ENCODE measurements at places on chromosomes 1 and 21. TPM values are rescaled to one million over a fixed set of nuclear protein-coding genes. Genes with fewer than 3 reads are reported as not detected.

Gene RHEX
- total RNA-seq: 10.0 TPM

Gene PDC
- not detected for total RNA-seq

Gene RHOU
- total RNA-seq: not detected

Gene CD84
- 28.8 TPM for total RNA-seq

Gene LCE2A
- not detected for total RNA-seq

Gene SPRR5
- total RNA-seq: not detected

DNA sequence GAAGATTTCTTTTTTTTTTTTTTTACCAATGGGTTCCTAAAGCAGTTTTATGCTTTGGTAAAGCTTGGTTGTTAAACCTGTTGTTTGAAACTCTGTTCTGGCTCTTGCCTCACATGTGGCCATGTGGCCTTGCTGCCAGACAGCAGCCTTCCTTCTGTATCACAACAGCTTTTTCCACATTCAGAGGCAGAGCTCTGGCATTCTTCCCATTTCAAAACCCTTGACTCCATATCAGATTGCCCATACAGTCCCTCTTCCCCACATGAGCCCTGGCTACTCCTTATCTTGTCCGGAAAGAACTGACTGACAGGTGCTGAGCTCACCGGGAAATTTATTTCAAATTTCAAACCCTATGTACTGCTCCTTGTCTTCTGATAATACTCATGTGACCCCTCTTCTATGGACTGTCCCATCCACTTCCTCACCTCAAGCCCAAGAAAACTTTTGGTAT is 38.5 kb upstream of the LAX1 start:
- DNase-seq: no peak

DNA sequence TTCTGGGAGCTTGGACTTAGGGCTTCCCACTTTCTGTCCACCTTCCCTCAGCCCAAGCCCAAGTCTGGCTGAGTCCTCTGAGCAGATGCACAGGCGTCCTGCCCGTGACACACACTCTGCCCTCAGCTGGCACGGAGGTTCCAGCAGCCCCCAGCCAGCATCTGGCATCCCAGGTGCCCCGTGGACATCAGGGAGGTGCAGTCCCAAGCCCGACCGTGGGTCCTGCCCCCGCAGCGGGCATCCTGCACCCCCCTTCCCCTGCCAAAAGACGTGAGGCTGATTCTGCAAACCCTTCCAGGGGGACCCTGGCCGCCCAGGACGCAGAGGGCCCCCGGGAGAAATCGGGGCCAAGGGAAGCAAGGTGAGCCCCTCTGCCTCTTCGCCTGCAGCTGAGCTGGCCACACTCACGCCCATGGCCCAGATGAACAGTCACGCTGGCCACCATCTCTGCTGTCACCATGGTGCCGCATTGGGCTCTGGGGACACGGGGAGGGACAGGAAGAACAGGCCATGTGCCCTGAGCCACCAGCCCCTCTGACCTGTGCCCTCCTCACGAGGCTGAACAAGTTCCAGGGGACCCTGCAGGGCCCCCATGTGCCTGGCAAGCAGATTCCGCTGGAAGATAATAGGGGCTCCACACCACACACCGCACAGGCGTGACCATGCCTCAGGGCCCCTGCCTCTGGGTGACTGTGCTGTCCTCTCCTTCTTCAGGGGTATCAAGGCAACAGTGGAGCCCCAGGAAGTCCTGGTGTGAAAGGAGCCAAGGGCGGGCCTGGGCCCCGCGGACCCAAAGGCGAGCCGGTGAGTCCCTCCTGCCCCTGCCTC is 20.6 kb downstream of the COL6A2 start:
- DNase-seq: no peak

- no peak for DNase-seq
These were observed 169.5 kb upstream of the DPYD start for GRCh38 chr1:98090351-98090750.

GRCh38 chr1:172657586-172657985 is 1.3 kb upstream of the FASLG start:
- DNase-seq: no peak

DNA sequence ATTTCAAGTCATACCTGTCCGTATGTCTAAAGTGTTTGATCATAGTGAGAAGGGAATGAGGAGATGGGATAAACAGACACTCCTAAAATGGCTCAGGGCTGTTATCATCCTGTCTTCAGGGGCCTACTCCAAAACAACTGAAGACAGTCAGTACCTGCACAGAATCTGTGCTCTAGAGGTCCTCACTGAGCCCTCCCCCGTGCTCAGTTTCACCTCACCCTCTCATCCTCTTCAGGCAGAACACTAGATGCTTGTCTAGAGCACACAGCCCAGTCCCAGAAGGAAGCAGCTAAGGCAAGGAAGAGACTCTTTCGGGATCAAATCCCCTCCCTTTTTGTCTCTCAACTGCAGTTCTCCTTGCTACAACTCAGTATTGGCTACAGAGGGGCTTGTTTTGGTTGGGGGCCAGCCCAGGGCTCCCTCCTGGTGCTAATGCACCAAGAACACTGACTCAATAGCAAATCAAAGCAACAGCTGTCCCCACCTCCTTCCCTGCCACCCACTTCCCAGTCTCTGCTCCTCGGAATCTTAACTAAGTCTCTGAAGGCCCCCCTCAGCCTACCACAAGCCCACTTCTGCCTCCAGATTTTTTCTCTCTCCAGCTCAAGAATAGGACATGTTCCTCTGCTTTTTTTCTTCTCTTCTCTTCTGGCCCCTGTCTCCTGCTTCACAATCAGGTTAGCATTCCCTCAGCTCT is 10.1 kb downstream of the CADM3 start:
- no peak for DNase-seq

DNA sequence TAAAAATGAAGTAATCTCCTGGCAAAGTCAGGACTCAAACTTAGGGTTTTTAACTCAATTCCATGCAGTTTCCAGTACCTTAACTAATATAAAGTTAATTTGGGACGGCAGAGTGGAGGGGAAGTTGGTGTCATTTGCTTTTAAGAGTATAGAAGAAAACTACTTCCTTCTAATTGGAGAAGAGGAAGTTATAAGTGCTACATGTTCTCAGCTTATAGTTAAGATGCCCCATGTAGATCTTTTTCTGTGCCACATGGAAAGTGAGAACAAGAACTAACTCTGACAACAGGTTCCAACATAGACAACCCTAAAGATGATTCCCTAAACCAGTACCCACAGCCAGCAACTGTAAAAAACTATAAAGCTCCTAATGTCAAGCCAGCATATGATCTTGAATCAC is 11.5 kb downstream of the RRAGC start:
- DNase-seq: peak; percentile 35

DNA sequence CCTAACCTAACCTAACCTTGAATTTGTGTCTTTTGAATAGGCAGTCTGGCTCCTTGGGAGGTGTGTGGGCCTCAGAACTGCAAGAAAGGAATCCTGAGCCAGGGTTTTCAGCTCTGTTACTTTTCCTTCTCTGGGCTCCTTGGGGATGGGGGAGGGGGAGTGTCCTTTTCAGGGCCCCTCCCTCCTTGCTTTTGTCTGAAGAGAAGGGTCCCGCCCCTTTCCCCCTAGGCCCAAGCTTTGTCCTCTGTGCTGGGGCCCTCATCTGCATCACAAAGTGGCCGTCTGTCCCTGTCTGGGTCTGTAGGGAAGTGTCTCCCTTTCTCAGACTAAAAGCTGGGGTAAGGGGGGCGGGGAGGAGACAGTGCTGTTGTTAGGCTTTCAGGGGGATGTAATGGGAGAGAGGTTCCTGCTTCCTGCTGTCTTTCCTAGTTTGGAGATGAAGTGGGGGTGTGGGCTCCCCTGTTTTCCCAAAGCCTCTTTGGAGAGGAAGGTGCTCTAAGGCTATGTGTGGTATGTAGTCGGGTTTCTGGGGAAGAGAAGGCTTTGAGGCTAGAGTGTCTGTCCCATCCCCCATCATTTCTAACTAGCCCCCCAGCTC is 3.1 kb downstream of the AGO1 start:
- peak; percentile 23 for DNase-seq

GRCh38 chr21:44370027-44370735 is 16.8 kb downstream of the TRPM2 start:
- DNase-seq: no peak

- DNase-seq: peak; percentile 73
These were observed 19.4 kb upstream of the KIF21B start for GRCh38 chr1:201042779-201043461.

- no peak for DNase-seq
These were observed 51.0 kb upstream of the DMRTB1 start for GRCh38 chr1:53408013-53408754.

- no peak for DNase-seq
These were observed 291.1 kb upstream of the ADGRL2 start for GRCh38 chr1:81509594-81509993.

- DNase-seq: no peak
These were observed 219.8 kb upstream of the DUSP10 start for GRCh38 chr1:221961532-221962292.

DNA sequence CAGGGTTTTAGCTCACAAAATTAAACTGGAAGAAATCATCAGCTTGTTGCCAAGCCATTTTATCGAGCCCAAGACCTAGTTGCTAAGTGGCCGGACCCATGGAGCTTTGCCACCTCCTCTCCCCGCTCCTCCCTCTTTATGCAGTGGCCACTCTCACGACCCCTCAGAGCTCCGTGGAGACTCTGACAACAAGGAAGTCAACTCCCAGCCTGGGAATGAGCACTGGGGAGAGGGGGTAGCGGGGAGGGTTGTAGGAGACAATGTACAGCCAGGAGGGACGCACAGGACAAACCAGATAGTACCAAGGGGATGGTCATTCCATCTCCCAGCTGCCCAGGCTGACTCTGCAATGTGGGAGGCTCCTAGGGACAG is 250.9 kb downstream of the SIPA1L2 start:
- DNase-seq: no peak

DNA sequence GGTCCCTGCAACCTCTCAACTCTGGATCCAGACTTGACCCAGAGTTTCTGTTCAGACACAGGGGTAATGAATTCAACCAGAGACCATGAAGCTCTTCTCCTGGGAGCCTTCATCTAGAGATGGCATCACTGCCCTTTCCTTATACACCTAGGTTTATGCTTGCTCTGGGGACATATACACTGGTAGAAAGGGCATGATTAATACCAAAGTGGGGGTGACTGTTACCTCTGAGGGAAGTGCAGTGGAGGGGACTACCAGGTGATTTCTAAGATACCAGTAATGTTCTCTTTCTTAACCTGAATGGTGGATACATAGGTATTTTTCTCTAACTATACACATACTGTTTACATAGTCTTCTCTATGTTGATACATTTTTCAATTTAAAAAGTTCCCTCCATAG is 48.4 kb downstream of the JAK1 start:
- DNase-seq: no peak

GRCh38 chr1:53458634-53459033 is 565 bp upstream of the DMRTB1 start:
- no peak for DNase-seq

- DNase-seq: no peak
These were observed 307.7 kb downstream of the USP25 start for GRCh38 chr21:16037421-16037955.

DNA sequence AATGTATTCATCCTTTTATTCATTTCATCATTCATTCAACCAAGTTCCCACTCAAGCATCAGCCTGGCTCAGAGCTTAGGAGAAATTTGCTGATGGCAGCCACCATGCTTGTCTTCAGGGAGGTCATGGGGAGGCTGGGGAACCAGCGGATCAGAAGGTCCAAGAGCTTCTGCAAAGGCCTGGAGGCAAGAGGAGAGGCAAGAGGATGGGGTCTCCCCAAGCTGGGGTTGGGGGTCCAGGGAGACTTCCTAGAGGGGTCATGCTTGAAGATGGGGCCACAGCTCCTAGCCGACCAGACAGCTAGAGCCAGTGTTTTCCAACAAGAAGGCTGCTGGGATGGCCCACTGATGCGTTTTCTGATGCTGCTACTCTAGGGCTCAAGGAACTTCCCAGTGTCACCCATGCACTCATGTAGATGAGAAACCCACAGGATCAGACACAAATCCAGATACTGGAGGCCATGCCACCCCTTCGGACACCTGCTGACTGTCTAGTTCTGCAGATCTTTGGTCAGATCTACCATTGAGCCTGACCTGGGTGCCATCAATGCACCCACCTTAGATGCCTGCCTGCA is 315.2 kb downstream of the AJAP1 start:
- DNase-seq: no peak

- DNase-seq: no peak
These were observed 1.3 kb downstream of the SLC9C2 start for GRCh38 chr1:173601588-173601987.

DNA sequence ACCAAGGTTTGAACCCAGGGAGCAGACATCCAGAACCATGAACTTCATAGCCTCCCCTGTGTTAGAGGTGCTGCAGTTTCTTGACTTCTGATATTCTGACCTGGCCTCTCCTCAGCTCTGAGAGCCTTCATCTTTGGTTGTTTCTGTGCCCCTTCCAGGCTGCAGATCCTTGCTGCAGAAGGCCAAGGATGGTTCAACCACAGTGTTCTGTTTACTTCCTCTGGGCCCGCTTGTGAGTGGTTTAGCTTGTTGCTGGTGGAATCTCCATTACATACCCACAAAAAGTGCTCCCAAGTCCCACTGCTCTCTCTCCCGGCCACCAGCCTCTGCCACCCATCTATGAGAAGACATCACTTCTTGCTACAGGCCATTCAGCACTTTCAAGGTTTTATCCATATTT is 9.0 kb upstream of the SLC2A7 start:
- DNase-seq: no peak

GRCh38 chr1:172978595-172978994 is 72.1 kb downstream of the TNFSF18 start:
- no peak for DNase-seq

All from OCI-LY7 (cell line).